ENCODE measurements at places on chromosomes 6 and 20. TPM values are rescaled to one million over a fixed set of nuclear protein-coding genes. Genes with fewer than 3 reads are reported as not detected.

DNA sequence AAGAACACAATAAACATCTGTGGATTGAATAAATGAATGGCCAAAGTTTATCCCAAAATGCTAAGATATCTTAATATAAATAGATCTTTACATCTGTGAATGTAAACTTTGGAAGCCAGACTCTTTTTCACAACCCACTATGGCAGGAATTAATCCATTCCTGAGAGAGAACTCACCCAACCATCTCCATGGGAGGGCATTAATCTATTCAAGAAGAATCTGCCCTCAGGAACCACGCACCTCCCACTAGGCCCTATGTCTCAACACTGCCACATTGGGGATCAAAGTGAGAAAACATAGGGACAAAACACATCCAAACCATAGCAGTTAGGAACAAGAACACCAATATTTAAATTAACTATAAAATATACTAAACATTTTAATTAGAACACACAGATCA is 3.4 kb downstream of the UBE3D start:
- DNase-seq: no peak

- no peak for DNase-seq
Observed at GRCh38 chr6:128073389-128073788, 172.5 kb upstream of the THEMIS start.

- no peak for DNase-seq
Observed at GRCh38 chr6:149445573-149445972, 39.2 kb downstream of the ZC3H12D start.

- no peak for DNase-seq
Observed at GRCh38 chr6:112883095-112883494, 536.0 kb downstream of the RFPL4B start.

DNA sequence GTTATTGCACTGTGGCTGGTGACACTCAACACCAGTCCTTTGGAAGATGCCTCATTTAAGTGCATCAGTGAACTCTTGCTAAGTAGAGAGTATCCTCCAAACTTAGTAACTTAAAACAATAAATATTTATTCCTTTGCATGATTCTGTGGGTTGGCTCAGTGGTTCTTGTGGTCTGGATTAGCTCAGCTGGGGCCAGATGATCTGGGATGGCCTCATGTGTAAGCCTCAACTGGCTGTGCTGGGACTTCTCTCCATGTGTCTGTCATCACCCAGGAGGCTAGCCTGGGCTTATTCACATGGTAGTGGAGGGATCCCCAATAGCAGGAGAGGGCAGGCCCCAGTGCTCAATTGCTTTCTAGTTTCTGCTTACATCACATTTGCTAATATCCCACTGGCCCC is 8.3 kb downstream of the LRRN4 start:
- DNase-seq: no peak

KCNK16 gene
- total RNA-seq: not detected

DNA sequence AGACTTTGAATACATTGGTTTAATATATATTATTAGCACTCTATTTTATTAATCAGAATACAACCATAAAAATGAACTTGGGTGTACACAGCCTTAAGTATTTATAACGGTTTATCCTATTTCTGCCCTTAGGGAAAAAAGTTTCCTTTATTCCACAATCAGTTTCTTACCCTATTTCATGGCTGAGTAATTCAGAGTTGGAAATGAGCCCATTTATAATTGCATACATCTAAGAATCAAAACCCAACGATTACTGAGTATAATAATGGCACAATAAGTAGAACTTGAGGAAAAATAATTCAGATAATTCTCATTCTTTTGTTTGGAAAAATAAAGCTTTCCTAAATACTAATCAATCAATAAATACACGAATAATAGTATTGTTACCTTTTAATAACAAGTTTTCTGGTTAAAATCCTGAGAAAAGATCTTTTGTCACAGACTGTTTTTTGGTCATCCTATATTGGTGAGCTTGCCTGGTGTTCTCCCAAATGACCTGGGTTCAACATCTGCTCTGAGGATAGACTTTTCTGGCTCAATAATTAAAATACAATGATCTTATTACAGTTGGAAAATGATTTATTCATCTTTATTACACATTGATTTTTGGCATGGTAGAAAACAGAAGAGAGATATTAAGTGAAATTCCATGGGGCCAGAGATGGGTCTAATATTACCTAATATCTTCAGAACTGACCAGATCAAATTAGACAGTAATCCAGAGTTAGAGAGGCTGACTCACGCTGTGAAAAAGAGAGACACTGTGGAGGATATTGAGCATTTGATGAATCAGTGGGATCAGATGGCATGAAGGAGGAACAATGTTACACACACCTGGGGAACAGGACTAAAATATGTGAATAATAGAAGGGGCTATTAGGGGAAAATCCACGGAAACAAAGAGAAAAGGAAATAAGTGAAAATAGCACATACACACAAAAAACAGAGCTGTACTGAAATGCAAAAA is 162.1 kb upstream of the TBX18 start:
- no peak for DNase-seq

DNA sequence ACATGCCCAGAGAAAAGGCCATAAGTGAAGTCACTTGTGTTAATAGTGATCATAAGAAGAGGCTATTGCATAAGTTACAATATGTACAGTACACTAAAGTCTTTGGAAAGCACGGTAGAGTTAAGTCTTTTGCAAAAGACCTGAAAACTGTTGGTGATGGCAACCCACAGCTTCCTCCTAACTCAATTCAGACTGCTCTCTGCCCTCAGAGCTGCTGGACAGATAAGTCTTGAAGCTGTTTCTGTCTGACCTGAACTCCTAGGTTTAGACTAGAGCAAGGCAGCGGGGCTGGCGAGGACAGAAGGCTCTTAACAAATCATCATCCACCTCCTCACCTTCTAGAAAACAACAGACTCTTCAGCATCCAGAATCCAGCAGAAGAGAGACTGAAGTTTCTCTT is 125.4 kb downstream of the CD24 start:
- no peak for DNase-seq

ABHD16B gene
- not detected for total RNA-seq

OOEP gene
- total RNA-seq: not detected

DNA sequence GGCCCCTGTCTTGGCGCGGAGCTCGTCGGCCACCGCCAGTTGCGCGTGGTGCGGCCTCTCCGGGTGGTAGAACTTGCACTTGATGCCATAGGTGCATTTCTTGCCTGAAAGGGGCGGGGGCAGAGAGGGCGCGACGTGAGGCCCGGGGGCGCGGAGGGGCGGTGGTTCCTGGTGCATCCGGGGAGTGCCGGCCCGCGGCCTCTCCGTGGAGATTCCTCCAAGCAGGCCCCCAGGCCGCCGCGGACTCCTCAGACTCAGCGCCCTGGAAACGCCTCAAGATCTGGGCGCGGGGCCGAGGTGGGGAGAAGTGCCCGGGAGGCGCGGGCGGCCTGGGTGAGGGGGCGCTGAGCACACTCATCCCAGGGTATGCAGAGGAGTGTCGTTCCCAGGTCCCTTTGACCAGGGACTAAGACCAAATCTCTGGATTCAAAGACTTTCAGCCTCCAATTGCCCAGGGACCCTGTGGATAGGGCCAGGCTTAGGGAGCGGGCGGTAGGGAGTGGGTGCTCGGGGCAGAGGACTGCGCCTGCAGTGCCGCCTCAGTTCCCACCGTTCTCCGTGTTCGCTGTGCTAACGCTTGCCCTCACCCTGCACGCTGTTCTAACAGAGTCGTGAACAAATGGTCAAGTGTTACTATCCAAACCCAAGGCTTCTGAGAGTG is 33.3 kb downstream of the ZC3H12D start:
- DNase-seq: peak; percentile 54

FLRT3 gene
- total RNA-seq: 1.2 TPM

- DNase-seq: no peak
Observed at GRCh38 chr20:16262594-16262993, 310.7 kb downstream of the KIF16B start.

PLCB4 gene
- total RNA-seq: 2.1 TPM

- DNase-seq: no peak
Observed at GRCh38 chr6:40631744-40632143, 44.6 kb upstream of the LRFN2 start.

SIRPD gene
- total RNA-seq: not detected

DNA sequence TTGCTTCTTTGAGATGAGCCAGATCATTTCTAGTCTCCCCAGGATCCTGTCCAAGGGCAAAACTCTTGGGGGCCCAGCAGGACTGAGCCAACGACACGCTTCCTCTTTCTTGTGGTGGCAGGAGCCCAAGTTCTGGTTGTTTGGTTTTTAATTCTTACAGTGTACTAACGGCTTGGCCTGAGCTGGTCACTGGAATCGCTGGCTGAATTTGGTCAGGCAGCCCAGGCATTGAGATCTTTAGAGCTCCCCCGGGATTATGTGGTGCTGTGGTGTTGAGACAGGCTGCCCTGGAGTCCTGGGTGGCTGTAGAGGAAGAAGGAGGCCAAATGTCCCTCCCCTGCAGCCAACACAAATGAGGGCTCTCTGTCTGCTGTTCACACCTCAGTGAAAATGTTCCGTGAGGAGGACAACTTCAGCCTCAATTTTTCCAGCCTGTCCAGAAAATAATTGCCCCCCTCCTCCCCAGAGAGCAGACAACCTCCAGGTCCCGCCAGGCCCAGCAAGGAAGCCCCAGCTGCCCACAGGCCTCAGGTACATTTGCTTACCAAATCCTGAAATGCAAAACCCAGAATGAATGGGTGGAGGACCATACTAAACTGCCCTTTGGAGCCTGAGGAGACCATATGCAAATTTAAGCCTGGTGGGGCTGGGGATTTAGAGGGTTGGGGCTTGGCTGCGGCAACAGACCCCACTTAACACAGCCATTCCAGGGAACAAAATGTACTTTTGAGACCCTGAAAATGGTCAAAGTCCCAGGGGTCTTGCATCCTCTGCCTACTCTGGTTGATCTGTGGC is 23.6 kb downstream of the BNIP5 start:
- DNase-seq: no peak

C20orf144 gene
- not detected for total RNA-seq

DNA sequence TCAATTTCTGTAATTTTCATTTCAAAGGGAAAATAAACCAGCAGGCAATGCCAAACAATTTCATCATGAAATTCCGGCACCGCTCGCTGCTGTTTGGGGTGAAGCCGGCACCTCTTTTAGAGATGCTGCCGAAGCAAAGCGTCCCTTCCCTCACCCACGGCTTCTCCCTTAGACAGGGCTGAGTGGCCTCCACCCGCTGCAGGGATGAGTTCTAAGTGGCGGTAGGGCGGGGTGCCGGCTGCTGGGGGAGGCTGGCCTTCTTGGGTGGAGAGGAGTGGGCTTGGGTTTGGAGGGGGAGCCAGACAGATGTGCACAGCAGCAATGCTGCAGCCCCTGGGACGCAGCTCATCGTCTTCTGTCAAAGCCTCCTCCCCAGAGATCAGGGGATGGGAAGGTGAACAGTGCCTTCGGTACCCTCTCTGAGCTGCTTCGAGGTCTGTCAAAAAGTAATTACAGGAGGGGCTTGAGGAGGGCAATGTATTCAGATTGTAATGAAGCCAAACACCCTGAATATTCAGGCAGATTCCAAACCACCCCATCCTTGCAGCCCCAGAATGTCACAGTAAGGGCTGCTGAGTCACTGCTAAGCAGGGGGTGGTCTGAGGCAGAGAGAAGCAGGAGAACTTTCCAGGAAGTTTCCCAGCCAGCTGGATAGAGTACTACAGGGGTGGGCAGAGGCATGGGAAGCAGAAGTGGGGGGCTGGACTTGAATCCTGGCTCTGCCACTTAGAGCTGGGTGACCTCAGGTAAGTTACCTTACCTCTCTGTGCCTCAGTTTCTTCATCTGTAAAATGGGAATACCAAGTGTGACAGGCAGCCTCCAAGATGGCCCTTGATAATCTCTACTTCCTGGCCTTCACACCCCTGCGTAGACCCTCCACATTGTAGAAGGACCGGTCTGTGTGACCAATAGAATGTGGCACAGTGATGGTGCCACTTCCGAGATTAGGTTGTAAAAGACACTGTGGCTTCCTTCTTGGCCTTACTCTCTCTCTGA is 96.6 kb downstream of the SULF2 start:
- no peak for DNase-seq

CFAP206 gene
- total RNA-seq: not detected

GRCh38 chr6:56663344-56663743 is 20.7 kb upstream of the DST start:
- no peak for DNase-seq

SLC35D3 gene
- total RNA-seq: not detected

DNA sequence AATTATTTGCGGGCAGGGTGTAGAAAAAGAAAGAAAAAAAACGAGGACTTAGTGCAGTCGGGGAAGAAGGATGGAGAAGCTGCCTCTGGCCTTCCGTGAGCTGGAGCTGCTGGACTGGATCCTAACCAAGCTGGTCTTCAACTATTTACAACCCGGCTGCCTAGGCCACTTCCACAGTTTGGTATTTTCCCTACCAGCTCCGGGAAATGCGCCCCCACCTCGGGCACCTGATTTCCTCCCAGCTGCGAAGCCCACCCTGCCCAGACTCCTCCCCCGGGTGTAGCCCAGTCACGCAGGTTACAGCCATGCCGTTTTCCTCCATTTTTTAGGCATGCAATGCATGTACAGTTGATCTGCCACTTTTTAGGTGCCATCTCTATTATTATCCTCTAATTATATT is 21.2 kb downstream of the THEMIS start:
- no peak for DNase-seq

DNA sequence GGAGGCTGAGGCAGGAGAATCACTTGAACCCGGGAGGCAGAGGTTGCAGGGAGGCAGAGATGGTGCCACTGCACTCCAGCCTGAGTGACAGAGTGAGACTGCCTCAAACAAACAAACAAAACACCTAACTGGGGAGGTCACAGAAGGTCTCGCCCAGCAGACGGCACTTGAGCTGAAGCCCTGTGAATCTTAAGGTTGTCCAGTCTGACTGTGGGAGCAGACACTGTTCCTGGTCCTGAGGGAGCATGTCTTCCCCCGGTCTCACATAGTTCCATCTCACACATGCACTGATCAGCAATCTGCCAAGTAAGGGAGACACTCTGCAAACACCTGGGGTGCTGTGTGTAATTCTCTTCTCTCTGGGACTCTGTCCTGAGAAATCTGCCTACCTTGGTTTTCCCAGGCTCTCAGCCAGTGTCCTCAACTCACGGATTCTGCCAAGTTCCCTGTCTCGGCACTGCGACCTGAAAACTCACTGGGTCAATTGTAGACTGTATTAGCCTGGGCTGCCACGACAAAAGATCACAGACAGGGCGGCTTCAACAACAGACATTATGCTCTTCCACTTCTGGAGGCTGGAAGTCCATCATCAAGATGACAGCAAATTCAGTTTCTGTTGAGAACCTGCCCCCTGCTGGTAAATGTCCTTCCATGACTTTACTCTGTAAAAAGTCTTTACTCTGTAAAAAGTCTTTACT is 94.3 kb downstream of the JPH2 start:
- DNase-seq: no peak

RIN2 gene
- 26.0 TPM for total RNA-seq

DNA sequence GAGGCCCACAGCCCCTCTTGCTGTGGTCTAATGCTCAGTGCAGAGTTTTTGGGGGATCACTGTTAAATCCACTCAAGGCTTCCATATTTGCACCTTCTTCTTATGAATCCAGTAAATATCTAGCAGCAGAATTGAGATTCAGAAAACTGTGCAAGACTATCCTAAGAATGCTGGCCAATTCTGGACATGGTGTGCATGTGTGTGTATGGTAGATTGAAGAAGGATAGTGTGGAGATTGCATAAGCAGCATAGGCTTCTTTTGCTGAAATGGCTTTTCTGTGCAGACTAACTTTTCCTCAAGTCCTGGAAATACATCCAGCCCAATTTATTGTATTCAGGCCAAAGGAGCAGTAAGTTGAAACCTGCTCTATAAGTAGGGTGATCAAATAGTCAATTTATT is 39.7 kb downstream of the FBXO9 start:
- no peak for DNase-seq

- DNase-seq: peak; percentile 44
Observed at GRCh38 chr6:125745281-125746018, 4.0 kb upstream of the HEY2 start.

COL11A2 gene
- total RNA-seq: 1.3 TPM

All from psoas muscle (tissue), 8 donors.